Activated T-cell treated with anti-CD3 and anti-CD28 coated beads, Interleukin-2, amount 50 U/mL, for 72 hours (primary cell): ENCODE measurements at places on chromosomes 4 and X.

GRCh38 chr4:129278868-129279267 is 182.9 kb downstream of the C4orf33 start:
- no peak for DNase-seq

DNA sequence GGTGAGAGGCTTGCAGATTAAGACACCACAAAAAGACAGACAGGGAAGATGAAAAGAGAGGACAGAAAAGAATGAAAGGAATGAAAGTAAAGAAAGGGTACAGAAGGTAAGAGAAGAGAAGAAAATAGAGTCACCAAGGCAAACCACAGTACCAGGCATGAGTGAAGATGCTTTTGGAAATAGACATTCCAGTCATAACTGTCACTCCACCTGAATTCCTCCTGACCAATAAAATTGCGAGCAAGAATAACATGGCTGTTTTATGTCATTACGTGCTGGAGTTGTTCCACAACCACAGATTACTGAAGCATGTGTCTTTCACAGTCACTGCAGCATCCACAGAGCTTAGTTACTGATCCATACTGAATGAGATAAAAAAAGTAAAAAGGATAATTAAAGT is 864.9 kb upstream of the SLIT2 start:
- no peak for DNase-seq

- DNase-seq, result no peak
These were observed 746.3 kb upstream of the FAM241A start for GRCh38 chr4:111398906-111399330.

DNA sequence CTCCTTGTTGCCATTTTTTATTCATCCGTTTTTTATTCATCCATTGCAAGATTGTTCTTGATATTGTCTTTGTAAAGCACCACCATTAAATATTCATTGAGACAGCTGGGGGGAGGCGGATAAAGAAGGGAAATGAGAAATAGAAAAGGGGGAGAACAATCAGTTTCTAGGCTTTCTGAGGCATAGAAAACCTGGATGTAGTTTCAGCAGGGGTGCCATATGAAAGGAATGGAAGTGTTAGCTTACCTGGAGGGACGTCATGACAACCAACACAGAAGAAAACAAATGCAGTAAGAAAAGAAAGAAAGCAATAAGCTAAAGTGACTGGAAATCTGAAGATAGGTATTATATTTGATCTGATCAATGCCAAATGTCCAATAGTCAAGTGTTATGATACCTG is 276.1 kb downstream of the GASK1B start:
- no peak for DNase-seq

- DNase-seq, result no peak
These were observed 89.0 kb upstream of the GK2 start for GRCh38 chr4:79497001-79497400.

DNA sequence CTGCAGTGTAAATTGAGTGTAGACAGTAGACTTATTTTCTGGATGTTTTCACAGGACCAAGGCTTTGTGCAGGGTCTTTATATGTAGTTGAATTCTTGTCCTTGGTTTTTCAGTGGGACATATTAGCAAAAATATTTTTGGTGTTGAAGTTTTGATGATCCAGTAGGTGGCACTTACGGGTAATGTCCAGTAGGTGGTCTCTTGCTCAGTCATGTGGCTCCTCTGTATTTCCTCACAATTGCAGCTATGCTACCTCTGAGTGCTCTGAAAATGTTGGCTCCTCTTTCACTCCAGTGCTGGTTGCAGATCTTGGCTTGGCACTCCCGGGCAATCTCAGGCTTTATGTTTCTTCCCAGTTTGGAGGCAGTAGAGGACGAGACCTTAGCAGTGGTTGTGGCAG is 419.8 kb upstream of the AMOT start:
- no peak for DNase-seq

- no peak for DNase-seq
These were observed 35.3 kb downstream of the ARFIP1 start for GRCh38 chr4:152815078-152815477.

- no peak for DNase-seq
These were observed 91.1 kb upstream of the SMAD1 start for GRCh38 chr4:145390571-145390970.

DNA sequence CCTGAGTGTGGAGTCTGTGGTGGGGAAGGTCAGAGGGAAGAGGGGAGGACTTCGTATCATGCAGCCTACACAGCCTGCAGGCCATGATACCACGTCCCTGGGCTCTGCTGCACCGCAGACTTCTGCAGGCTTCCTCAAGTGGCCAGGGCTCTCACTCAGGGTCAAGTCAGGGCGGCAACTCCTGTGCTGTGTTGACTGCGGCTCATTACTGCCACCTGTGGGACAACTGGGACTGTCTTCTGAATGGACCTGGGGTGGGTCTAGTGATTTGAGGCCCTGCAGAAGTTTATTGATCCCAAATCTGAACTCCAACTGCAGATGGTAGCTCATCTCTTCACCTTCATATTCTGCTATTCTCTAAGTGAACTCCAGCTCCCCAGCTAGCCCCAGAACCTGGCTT is 167.1 kb downstream of the NSUN7 start:
- peak; percentile 72 for DNase-seq

- DNase-seq, result no peak
These were observed 53.6 kb upstream of the TLR3 start for GRCh38 chr4:186015212-186015817.

DNA sequence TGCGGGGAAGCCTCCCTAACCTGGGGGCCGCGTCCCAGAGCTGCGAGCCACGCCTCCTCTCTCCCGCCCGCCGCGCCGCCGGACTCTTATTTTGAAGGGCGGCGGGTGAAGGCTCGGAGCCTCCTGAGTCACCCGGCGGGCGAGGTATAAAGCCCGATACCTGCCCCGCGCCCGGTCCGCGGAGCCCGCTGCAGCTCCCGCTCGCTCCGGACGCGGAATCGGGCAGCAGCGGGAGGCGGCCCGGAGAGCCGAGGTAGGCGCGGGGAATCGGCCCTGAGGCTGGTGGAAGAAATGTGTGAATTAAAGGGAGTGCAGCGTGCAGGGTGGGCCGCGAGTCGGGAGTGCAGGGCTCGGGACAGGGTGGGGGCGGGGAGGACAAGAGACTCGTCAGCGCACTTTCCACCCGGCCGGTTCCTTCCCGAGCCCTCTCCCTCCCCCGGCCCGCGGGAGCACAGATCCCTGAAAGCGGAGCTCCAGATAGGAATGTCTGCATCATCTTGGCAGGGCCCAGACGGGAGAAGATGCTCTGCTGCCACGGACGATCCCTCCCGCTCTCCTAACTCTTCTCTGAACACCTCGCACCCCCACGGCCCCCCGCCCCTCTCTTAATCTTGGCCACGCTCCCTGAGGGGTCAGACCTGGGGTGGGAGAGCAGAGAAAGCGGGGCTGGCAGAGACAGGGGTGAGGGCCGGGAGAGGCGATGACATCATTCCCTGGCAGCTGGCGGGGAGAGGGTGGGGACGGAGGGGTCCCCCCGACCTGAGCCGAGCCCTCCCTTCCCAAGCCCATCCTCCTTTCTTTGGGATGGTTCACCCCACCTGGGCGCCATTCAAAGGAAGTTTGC is 177.9 kb downstream of the CBR4 start:
- peak; percentile 80 for DNase-seq

GRCh38 chr4:140738139-140738538 is 18.0 kb downstream of the TBC1D9 start:
- no peak for DNase-seq

DNA sequence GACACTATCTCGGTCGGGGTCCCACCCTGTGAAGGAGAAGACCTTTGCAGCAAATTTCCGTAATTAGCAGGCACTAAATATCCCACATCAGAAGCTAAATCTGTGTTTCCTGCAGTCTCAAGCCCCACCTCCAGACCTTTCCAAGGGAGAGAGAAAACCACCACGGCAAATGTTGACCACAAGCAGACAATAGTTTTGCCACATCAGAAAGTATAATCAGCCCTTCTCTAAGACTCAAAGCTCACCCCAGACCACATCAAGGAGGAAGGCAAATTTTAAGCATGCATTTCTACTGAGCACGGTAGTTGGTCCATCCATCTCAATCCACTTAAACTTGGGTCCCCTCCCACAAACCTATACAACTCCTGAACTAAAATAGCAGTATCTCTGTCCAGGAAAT is 398.5 kb downstream of the GPM6A start:
- DNase-seq, result no peak

DNA sequence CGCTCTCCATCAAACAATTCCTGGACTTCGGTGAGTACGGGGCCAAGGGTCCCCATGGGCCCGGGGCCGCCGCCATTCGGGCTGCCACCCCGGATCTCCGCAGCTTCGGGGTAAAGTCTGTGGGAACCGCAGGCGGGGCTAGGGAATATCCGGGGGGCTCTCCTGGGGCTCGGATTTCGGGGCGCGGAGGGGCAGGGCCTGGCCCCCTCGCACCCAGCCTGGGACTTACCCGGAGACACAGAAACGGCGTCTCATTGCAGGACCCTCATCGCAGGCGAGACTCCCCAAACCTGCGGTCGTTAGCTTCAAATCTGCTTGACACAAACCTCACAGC is 413 bp downstream of the PDK3 start:
- DNase-seq, result no peak

DNA sequence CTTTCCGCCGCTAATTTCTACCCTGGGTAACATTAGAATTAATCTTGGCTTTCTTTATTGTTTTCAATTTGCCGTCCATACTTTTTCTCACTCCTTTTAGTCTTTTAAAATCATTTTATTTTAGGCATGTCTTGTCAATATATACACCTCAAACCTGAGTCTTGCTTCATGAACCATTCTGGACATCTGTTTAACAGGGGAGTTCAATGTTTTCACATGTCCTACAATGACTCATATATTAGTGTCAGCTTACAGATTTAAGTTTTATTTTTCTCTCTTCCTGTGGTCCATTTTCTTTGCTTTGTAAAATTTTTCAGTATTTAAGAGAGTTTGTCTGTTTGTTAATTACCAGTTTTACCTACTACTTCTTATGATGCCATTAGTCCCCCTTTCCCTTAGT is 89.5 kb downstream of the LCORL start:
- DNase-seq, result no peak

DNA sequence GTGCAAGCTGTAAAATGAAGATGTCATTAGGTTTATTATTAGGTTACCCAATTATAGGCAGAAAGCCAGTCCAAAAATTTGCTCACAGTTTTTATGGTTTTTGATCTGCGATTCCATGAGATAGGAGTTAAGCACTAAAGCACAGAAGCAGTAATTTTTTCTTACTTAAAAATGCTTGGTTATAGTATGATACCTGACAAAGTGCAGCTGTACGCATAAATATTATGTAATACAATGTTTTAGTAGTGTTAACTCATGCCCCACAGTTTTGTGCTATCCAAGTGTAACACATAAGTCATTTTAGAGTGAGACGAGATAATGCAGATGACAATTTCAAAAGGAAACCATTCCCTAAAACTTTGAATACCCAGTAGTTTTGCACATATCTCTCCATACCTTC is 357.8 kb downstream of the TMA16 start:
- no peak for DNase-seq

DNA sequence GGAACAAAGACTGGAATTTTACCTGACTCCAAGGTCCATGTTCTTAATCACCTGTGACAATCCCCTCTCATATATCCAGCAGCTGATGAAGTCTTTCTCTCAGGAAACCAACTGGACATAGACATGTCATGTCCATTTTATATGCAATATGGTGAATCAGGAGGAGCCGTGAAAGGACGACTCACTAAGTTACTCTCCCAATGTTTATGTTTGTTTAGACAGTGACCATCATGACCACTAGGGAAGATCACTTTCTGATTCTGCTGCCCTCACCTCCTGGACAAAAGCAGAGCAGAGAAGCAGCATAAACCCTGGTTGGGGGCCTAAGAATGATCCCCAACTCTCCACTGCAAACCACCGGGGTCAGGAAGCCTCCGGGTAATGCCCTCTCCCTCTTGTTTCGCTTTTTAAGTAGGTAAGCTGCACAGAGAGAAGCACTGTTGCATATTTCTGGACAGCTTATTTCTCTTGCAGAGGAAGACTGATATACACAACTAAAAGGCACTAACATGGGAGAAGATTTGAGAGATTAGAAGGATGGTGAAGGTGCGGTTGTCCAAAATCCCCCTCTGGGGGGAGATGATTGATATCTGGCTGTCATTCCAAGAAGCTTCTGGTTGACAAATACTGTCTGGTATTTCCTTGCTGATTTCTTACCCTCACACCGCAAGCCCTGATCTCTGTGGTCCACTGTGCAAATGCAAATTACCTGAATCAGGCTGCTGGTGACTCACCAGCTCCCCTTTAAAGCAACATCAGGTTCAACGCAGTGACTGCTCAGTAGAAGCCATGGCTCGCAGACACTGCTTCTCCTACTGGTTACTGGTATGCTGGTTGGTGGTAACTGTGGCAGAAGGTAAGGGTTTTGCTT is at the start of gene ODAPH:
ODAPH (plus strand) TSS at position 773 of the 871 bp plus-strand sequence; CDS start at position 790, 17 bp downstream.
- peak; percentile 40 for DNase-seq

- no peak for DNase-seq
These were observed 60.5 kb upstream of the TRIM2 start for GRCh38 chr4:153143527-153144348.

DNA sequence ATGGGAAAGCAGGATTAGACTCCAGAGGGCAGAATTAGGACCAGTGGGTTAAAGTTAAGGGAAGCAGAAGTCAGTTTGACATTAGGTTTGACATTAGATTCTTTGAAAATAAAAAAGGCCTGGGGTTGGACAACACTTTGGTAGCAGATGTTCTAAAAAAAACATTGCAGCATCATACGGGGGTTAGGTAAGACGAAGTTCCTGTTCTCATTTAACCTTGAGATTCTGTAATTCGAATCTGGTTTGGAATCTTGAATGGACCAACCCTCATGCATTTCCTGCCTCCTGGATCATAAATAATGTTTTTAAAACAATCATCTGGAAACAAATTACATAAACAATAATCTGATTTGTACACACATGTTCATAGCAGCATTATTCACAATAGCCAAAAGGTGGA is 181.0 kb downstream of the SHROOM3 start:
- no peak for DNase-seq

DNA sequence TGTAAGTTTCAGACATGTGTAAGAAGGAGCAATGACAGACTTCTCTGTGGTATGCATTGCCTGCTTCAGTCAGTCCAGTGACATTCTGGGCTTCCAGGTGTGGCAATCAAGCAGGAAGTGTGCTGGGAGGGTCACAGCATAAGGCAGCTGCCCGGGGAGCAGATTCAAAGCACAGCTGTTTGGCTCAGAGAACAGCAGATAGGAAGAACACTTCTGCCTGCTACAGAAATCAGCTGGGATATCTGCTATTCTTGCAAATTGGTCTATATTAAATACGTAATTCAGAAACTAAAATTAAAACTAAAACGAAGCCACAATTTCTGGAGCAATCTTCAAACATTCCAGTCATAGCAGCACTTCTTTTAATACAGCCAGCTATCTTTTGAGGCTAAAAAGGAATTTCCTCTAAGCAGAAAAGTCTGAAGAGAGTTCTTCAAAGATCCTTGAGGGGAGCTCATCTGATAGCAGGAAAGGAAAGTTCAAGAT is 47.5 kb upstream of the GALNT7 start:
- DNase-seq, result no peak

GRCh38 chr4:156321203-156321602 is 367.5 kb upstream of the CTSO start:
- no peak for DNase-seq
